A172 (cell line): ENCODE measurements at places on chromosomes 3 and 15. TPM values are rescaled to one million over a fixed set of nuclear protein-coding genes. Genes with fewer than 3 reads are reported as not detected.

GRCh38 chr3:138761002-138761401 lies 73.7 kb downstream of the PIK3CB start:
- no peak for DNase-seq

The FETUB gene
- 0.45 TPM in 1 of 2 replicates, not detected in the other for total RNA-seq

DNA sequence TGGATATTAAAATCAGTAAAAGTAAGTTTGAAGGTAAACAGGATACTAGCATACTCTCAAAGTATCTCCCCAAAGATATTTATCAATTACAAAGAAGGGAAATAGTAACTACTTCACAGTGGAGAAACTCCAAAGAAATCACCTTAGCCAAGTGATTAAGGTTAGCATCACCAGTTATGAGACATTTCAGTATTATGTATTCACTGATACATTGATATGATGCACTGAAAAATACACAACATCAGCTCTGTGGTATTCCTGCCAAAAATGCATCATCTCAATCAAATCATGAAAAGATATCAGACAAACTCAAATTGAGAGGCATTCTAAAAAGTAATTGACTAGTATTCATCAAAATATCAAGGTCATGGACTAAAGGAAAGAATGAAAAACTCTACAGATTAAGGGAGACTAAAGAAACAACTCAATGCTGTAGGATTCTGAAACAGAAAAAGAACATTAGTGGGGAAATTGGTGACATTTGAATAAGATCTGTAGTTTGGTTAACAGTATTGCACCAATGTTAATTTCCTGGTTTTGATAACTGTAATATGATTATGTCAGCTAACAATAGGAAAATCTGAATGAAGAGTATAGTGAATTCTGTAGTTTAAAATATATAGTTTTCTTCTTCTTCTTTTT lies 215.4 kb downstream of the UACA start:
- DNase-seq: no peak

DNA sequence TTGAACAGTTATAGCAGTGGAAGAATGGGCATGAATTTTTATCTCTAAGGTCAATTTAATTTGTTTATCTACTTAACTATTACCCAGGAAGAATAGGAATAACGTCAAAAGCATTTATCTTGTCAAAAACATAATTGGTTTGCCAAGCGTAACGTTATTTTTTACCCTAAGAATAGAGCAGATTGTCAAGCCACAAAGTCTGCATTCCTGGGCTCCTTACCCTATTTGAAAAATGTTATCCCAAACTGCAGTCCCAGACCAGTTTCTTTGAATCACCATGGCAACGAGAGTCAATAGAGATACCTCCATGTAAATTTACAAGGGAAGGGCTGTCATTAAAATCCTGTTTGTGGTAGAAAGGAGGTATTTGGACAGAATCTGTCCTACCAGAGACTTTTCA lies 61.1 kb downstream of the CPNE4 start:
- DNase-seq: no peak

The CSNK1G1 gene
- total RNA-seq: 15.0 and 16.0 TPM in 2 replicates

GRCh38 chr3:23206366-23206765 lies 3.2 kb downstream of the UBE2E2 start:
- DNase-seq: no peak

- no peak for DNase-seq
These were observed 36.3 kb downstream of the STAC start for GRCh38 chr3:36416599-36416998.

The FAIM gene
- total RNA-seq: 21.9 and 27.6 TPM in 2 replicates

GRCh38 chr15:100049936-100050876 lies 291.6 kb downstream of the ADAMTS17 start:
- no peak for DNase-seq

The PCSK6 gene
- 5.5 and 10.0 TPM in 2 replicates for total RNA-seq

DNA sequence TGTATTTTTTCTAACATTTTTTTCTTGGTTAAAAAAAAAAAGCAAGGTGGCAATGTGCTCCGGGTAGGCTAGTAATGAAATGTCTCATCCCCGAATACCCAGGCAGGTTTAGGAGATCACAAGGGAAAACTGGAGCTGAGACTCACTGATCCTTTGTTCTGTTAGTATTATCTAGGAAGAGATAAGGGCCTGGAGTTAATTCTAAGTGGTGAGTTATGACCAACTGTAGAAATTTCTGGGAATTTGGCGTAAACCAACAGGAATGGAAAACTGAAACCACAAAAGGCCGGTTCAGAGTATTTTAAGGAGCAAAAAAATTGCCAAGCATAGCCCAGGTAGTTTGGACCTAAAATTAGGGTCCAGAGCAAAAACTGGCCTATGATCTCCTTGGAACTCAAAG lies 12.4 kb downstream of the PPM1M start:
- DNase-seq: no peak

DNA sequence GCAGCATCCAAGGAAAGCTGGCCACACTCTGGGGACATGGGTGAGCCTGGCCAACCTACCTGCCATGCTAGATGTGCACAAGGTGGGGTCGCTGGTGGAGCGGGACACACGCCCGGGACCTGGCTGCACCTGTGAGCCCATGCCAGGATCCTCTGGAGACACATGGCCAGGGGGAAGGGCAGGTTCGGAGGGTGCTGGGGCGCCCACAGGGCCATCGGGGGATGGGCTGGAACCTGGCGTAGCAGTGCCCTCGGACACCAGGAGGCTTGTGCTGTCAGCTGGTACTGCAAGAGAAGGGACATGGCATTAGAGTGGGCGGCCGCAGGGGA lies 143.4 kb downstream of the NSMCE3 start:
- no peak for DNase-seq

The ACP3 gene
- not detected in 2 replicates for total RNA-seq

The DUOX1 gene
- total RNA-seq: not detected in 2 replicates

DNA sequence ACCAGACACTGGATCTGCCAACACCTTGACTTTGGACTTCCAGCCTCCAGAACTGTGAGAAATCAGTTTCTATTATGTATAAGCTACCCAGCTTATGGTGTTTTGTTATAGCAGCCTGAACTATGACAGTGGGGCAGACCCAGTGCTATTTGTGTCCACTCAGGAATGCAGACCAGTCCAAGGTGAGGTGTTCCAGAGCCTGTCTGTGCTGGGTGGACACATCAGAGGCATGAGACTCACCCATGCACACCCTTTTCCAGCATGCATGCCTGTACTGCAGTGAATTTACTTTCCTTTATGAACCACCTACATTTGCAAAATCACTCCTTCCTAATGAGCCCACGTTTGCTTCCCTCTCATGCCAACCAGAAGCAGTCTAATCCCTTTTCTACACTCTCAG lies 27.6 kb upstream of the DET1 start:
- DNase-seq: no peak

DNA sequence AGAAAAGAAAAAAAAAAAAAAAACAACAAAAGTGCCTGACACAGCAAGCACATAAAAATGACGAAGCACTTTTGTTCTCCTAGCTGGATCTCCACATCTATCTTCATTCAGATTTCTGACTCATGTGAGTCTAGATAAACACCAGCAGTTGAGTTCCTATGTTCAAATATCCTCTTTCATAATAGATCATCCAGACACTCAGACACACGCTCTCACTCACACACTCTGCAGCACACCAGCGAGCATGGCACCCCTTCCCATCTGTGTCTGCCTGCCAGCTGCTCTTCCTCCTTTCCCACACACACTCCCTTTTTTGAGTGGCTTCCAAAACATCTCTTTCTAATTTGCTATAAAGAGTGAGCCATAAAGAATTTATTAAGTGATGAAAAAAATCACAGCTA lies 19.8 kb upstream of the CELF6 start:
- peak; percentile 73 for DNase-seq

The ATP13A4 gene
- total RNA-seq: not detected in 2 replicates

The MAP4 gene
- total RNA-seq: 66.0 and 87.0 TPM in 2 replicates

- DNase-seq: no peak
These were observed 266.4 kb upstream of the TBC1D5 start for GRCh38 chr3:18008706-18009368.

The LMAN1L gene
- total RNA-seq: not detected in 2 replicates

The MINAR1 gene
- total RNA-seq: 0.09 and 0.79 TPM in 2 replicates

The RNU5B-1 gene
- not detected in 2 replicates for total RNA-seq

The SKOR1 gene
- not detected in 2 replicates for total RNA-seq

The CHST13 gene
- 0.26 TPM in 1 of 2 replicates, not detected in the other for total RNA-seq

DNA sequence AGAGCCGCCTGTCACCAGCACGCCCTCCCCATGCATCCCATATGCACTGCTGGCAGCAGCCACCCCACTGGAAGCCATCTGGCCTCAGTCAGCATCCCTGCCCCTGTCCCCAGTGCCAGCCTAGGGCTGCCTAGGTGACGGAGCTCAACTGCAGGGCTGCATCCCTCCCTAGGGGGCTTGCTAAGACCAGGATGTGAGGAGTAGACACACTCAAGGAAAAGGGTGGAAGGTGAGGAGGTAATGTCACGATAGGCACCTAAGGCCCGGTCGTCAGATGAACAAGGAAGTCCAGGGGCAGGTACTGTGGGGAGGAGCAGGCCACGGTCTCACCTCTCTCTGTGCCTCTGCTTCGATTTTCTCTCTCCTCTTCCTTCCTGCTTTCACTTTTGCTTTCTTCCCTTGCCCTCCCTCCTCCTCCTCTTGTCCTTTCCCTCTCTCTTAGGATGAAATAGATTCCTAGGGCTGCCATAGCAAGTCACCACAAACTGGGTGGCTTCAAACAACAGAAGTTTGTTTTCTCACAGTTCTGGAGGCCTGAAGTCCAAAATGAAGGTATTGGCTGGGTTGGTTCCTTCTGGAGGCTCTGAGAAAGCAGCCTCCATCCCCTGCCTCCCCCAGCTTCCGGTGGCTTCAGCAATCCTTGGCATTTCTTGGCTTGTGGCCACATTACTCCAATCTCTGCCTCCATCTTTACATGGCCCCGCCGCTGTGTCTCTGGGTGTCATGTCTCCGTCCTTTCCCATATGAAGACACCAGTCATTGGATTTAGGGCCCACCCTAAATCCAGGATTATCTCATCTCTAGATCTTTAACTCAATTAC lies 298.3 kb downstream of the SHQ1 start:
- DNase-seq: no peak

DNA sequence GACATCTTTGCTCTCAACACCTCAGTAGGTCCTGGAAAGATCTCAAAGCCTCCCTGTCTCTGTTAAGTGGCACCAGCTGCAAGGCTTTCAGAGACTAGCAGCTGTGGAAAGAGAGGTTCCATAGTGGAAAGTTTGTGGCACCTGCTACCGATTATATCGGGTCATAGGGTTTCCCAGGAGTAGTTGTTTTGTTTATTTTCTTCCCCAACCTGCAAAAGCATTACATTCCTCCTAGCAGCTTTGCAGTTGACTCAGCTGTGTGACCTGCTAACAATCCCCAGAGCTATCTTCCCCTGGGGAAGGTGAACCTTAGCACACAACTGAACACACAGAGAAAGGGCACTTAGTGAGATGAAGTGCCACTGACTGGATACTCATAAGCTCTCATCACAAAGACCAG lies 598.9 kb upstream of the GRM7 start:
- no peak for DNase-seq

DNA sequence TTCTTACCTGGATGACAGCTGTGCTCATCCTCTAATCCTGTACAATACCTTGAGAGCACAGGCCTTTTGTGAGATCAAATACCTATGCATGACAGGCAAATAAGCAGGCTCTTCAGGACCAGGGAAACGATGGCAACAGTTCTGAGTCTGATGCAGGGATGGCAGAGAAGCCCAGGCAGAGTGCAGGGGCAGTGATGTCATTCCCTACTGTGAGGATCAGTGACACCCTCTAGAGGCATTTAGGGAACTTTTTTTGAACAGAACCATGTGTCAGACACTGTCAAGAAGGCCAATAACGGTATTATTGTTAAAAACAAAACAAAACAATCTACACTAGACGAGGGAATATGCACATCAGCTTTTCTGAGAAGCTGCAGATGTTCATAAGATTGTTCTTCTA lies 314.8 kb upstream of the CTDSPL start:
- peak; percentile 10 for DNase-seq

DNA sequence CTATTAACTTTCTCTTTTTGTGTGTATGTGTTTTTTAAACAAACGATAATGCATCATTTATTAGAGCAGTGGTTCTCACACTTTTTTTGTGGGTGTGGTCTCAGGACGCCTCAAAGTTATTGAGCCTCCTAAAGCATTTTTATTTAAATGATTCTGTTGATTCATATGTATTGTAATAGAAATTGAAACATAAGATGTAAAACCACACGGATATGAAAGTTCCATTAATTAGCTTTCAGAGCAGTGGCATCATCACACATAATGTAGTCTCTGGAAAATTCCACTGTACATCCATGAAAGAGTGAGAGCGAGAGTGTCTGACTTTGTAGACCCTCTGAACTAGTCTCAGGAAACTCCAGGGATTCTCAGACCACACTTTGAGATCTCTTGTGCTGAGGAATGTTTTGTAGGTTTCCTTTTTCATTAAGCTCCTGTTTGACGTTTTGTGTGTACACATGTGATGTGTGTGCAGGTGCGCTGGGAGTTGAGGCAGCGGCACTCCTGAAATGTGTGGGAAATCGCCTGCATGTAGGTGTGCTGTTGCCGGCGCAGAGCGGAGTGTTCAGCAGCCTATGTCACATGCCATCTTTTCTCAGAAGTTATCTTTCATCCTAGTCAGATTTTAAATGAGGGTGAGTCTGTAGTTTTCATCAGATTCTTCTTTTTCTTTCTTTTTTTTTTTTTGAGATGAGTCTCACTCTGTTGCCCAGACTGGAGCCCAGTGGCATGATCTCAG lies 5.3 kb upstream of the TRAK1 start:
- DNase-seq: no peak

DNA sequence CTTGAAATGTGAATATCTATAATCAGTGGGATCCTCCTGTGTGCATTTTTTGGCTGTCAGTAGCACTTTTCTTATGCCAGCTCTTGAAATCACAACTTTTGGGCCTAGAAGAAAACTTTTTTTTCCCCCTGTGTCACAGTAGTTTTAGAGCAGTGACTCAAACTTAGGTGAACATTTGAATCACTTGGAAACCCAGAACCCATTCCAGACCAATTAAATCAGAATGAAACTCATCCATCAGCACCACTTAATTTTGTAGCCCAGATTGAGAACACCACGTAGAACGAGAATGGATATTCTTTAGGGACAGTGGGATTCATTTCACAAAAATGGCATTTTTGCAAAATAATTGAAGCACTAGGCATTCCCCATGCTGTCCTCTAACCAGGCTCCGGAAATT lies 224.8 kb upstream of the NANOGP8 start:
- DNase-seq: no peak

The CNTN3 gene
- total RNA-seq: not detected in 2 replicates

GRCh38 chr3:147428754-147429153 lies 19.6 kb downstream of the ZIC1 start:
- DNase-seq: no peak

- no peak for DNase-seq
These were observed 64.4 kb downstream of the P2RY1 start for GRCh38 chr3:152899306-152899705.

The AADAC gene
- 2.3 and 2.8 TPM in 2 replicates for total RNA-seq

- no peak for DNase-seq
These were observed 23.7 kb upstream of the FURIN start for GRCh38 chr15:90844696-90845095.

The ATP11B gene
- 50.5 and 55.5 TPM in 2 replicates for total RNA-seq

- no peak for DNase-seq
These were observed 64.3 kb upstream of the MEX3B start for GRCh38 chr15:82110144-82110543.
